ENCODE measurements at places on chromosomes 2 and 18.

DNA sequence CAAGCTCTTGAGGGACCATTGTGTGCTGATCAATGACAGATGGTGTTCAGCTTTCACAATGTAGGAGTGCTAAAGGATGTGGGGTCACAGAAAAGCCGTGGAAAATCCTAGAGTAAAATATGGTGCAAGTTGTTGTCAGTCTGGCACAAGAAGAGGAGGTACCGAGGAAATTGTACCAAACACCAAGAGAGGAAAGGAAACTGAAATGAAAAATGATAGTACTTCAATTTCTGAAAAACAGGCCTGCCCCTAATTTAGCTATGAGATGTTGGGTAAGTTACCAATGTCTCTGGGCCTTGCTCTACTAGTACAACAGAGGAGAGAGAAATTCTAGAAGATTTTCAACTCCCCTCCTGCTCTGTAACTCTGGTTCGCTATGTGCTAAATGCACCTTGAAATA, 78.8 kb upstream of the PELI1 start:
- no peak for DNase-seq

DNA sequence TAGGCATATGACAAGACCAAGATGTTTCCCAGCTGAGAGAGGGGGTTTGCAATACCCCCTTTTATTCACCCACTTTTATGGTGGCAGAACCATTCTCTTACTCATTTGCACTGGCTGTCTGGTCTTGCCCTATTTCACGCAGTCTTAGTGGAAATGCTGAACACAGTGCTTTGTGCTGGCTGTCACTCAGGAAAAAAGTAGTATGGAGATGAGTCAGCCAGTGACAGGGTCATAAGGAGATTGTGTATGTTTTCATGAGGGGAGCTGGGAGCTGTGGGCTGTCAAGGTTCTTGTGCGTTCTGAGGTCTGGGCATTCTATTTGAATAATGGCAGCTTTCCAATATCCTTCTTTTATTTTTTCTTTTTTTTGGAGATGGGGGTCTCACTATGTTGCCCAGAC, 10.9 kb upstream of the CNRIP1 start:
- no peak for DNase-seq

DNA sequence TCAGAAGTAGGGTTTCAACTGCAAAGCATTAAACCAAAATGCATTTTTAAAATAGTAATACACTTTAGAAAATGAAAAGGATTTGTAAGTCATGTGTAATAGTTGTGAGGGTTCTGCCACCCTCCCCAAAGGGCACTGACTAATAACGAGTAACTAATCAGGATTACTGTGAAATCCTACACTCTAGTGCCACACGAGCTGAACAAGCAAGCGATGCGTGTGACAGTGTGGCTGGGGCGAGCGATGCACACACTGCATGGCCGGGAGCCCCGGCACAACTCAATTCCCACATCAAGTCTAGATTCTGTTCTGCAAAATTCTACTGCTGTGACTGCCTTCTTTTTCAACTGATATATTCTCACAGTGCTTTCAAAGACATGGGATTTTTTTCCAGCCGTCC, 156.4 kb downstream of the SEPTIN10 start:
- DNase-seq, result no peak

DNA sequence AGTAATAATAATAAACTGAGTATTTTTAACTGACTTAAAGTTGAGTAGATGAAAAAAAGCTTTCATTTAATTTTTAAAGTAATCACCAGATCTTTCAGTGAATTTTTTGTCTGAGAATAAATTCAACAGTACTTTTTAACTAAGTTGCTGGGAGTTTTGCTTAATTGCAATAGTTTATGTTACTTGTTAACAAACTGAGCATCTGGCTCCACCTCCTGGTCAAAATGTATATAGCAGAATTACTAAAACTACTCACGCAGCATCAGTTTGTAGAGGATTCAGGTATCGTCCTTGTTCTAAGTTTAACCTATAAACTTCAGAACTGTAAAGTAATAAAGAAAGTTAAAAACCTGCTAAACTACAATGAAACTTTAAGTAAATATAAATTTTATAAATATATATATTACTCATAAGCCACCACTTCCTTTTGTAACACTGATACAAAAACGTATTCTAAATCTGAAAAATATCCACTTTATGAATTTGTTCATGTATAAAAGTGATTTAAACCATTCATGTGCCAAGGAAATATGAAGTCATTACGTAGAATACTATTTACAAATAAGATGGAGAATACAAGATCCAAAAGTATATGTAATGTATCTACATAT, 21.3 kb downstream of the NOL10 start:
- DNase-seq, result peak; percentile 22

DNA sequence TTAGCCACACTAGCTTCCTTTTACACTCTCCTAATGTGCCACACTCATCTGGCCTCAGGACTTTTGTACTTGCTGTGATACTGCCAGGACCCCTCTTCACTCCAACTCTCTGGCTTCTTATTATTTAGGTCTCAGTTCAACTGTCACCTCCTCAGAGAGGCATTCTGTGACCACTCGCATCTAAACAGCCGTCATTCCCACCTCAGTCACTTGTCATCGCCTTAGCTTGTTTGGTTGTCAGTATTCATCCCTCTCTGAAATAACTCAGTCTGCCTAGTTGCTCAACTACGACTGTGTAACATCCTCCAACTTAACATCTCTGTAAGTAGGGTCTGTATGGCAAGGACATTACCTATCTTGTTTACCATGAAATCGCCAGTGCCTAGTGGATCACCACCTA, 27.2 kb downstream of the MGAT4A start:
- no peak for DNase-seq

DNA sequence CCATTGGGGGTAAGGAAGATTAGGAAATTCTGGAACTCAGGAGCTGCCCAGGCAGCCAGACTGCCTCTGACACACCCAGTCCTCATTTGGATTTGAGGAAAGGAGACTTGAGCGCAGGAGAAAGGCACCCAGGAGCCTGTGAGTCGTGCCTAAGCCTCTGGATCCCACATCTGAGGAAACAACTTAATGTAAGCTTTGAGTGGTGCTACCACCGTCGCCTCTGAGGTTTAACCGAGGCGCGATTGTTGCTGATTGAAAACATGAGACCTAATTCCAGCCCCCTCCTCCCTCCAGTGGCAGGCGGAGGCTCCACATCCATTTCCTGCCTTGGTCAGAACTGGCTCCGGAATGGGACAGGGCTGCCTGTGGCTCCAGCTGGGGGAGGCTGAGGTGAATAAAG, 176.7 kb upstream of the PKDCC start:
- no peak for DNase-seq

- no peak for DNase-seq
Measured at GRCh38 chr2:136057023-136057801, 60.7 kb downstream of the CXCR4 start.

DNA sequence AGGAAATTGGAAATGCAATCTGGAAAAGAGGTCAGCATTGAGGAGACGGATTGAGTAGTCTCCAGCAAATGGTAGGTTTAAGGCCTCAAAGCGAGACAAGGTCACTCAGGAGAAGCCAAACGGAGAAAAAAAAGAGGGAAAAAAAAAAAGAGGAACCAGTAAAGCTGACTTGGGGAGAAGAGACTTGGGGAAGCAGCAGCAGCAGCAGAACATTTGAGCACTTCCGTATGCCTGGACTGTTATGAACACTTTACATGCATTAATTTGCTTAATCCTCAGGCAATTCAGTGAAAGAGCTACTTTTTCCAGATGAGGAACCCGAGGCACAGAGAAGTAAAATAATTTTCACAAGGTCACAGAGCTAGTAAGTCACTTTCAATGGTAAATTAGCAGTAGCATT, 81.3 kb downstream of the OSBPL6 start:
- no peak for DNase-seq

DNA sequence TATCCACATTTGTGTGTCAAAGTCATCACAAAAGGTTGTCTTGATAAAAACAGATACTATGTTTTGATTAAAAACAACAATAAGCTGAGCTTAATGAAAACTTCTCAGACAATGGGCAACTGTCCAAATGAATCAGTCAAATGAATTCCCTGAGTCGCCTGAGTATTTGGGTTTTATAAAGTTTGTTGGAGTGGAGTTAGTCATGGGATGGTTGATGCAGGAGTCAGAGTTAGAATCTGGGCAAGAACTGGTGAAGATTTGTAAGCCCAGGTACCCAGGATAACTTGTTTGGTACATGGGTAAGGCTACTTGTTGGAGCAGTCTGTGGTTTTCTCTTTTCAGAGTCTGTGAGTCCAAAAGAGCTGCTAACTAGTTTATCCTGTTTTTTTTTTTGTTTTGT, 34.4 kb upstream of the RAPGEF4 start:
- DNase-seq, result peak; percentile 68

DNA sequence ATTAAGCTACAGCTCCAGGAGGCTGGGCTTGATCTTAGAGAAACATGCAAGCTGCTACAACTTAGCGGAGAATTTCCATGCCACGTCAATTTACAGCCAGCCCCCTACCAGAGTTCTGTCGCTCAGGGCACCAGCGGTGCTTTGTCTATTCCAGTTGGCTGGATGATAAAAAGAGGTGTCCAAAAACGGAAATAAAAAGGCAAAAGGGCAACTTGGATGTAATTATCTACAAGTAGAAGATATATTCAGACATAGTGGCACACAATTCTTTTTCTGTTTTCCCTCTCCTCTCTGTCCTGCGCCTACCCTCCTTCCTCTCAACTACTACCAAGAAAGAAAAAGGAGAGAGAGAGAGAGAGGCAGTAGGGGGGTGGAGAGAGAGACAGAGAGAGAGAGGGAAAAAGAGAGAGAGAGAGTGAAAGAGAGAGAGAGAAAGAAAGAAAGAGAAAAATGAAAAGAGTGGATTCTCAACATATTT, 363 bp upstream of the RFTN2 start:
- DNase-seq, result peak; percentile 39

DNA sequence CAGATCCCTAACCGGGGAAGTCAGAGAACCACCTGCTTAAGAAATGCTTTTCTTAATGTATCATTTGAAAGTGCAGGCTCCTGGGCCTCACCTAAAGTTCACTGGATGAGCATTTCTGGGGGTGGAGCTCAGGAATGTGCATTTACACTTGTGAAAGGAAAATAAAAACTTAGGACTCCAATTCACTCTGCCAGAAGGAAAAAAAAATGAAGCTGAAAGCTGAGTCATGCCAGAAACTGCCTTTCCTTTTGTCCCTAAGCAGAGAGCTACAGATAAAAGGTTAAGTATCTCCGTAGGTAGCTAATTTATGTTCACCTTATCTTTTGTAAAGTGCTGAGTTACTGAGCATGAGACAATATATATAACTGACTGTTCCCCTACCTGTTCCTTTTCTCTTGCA, 229.5 kb upstream of the MEX3C start:
- no peak for DNase-seq

GRCh38 chr2:70519453-70519852, 34.2 kb downstream of the TGFA start:
- no peak for DNase-seq

DNA sequence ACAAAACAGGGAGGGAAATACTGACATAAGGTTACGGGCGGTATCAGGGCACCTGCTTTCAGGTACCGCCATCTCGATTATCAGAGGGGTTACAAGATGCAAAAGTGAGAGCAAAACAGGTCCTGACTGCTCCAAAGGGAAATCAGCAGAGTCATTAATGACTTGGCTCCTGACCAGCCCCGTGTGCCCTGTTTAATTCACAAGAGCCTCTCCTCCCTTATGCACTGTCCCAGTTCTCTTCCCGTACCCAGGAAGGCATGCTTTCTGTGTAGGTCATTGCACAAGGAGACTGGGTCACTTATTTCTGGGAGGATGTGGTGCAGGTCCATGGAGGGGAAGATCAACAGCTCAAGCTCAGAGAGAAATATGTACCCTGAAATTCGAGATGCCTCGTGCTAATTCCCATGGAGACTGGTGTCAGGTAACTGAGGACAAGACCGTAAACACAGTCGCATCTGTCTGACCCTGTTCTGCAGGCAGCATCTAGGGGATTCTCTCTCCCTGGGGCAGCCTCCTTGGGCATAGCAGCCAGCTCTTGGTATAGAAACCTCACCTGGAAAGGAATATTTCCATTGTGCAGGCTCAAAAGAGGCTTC, 79.9 kb downstream of the HNRNPLL start:
- no peak for DNase-seq

GRCh38 chr18:48828194-48828545, 122.6 kb downstream of the SMAD7 start:
- no peak for DNase-seq

- no peak for DNase-seq
Measured at GRCh38 chr18:48152549-48152948, 222.1 kb upstream of the SMAD2 start.

GRCh38 chr18:74414953-74415515, 42.1 kb downstream of the DIPK1C start:
- DNase-seq, result no peak

All from skeletal muscle cell (primary cell).